ENCODE measurements at places on chromosomes 5 and 9.

GRCh38 chr9:34982361-34982760 is 7.2 kb upstream of the DNAJB5 start:
- no peak for DNase-seq

GRCh38 chr9:104091708-104092107 is 2.4 kb upstream of the SMC2 start:
- DNase-seq: peak; percentile 25

DNA sequence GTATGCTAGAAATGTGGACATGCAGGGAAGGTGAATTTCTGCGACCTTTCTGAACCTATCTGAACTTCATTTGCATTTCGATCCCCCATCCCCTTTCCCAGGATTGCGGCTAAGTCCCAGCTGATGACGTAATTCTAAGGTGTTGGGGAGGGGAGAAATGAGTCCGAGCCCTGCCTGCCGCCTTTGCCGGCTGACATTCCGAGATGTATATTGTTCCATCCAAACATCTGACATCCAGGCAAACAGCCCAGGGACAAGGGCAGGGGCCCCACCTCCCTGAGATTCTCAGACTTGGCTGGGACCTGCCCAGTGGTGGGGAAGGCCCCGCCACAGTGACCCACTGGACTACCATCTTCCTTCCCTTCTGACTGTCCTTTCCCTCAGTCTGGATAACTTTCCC is 494.6 kb downstream of the ENC1 start:
- no peak for DNase-seq

DNA sequence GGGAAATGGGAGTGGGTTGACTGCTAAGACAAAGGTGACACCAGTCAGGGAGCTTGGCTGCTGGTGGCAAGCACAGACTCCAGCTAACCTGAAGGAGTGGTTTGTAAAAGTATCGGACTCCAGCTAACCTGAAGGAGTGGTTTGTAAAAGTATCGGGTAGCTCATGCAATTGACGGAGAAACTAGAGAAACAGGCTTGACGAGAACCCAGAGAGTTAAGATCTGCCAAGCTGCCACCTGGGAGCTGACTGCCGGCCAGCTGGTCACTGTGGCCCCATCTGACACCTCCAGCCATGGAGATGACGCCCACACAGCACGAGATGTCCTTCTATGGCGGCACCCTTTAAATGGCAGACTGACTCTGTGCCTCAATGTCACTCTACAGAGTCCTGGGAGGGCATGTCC is 28.3 kb upstream of the CRB2 start:
- no peak for DNase-seq

- peak; percentile 88 for DNase-seq
Measured at GRCh38 chr9:6080154-6080716, 64.8 kb upstream of the RANBP6 start.

DNA sequence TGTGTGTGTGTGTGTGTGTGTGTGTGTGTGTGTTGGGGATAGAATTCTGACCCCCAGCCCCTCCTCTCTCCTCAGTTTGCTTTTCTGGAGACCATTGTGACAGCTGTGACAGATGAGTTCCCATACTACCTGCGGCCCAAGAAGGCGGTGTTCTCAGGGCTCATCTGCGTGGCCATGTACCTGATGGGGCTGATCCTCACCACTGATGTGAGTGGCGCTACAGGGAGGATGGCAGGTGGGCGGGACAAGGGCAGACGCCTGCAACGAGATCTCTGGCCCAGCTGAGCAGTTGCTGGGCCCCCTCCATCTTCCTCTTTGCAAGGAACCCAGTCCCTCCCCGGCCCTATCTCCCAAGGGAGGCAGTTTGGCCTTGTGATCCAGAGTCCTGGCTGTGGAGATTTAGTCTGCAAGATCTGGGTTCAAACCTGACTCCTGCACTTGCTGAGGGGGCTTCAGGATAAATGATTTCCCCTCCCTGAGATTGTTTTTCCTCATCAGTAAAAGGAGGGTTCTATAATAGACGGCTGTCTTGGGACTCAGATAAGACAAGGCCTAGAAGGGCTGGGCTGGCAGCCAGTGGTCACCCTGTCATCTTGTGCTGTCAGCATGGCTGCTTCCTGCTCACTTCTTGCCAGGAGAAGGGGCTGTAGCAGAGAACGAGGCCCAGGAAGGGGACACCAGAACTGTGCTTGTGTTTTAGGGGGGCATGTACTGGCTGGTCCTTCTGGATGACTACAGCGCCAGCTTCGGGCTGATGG is 14.1 kb downstream of the SLC6A7 start:
- DNase-seq: peak; percentile 60

- DNase-seq: no peak
Measured at GRCh38 chr9:77943057-77943456, 88.6 kb downstream of the GNAQ start.

- DNase-seq: no peak
Measured at GRCh38 chr5:126998895-126999570, 31.3 kb downstream of the MARCHF3 start.

- no peak for DNase-seq
Measured at GRCh38 chr5:133896873-133897272, 71.6 kb downstream of the C5orf15 start.

GRCh38 chr5:9829621-9830020 is 199.5 kb upstream of the TAS2R1 start:
- no peak for DNase-seq

DNA sequence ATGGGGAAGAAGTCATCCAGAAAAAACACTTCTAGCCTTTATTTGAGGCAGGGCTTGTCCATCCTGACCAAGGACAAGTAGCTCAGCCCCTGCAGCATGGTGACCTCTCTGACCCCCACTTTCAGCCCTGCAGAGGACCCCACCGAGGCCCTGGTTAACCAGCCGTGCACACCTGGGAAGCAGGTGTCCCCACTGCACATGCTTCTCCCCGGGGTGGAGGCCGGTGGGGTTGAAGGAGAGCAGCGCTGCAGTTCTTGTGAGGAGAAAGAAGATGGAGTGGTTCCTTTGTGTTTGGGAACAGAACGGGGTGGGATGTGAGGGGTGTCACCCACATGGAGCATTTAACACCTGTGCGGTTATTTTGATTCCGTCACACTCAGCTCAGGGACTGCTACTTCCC is 21.1 kb upstream of the ZBTB34 start:
- no peak for DNase-seq

- DNase-seq: no peak
Measured at GRCh38 chr5:89064736-89065135, 181.8 kb upstream of the MEF2C start.

DNA sequence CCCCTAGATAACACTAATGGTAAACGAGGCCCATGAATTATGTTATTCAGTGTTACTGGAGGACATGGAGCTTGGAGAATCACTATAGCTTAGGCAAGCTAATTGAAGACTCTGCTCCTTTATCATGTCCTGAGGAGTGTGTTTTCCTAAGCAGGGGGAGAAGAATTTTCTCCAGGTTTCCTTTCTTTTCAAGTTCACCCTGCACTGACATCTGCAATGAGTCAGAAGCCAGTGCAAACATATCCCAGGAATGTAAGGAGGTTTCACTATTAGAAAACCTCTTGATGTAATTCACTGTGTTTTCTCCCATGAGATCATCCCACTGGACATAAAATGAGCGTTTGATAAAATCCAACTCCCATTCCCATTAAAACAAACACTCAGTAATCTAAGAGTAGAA is 75.6 kb downstream of the DMRT2 start:
- no peak for DNase-seq

GRCh38 chr9:136985027-136985602 is 2.3 kb downstream of the LCNL1 start:
- DNase-seq: no peak

DNA sequence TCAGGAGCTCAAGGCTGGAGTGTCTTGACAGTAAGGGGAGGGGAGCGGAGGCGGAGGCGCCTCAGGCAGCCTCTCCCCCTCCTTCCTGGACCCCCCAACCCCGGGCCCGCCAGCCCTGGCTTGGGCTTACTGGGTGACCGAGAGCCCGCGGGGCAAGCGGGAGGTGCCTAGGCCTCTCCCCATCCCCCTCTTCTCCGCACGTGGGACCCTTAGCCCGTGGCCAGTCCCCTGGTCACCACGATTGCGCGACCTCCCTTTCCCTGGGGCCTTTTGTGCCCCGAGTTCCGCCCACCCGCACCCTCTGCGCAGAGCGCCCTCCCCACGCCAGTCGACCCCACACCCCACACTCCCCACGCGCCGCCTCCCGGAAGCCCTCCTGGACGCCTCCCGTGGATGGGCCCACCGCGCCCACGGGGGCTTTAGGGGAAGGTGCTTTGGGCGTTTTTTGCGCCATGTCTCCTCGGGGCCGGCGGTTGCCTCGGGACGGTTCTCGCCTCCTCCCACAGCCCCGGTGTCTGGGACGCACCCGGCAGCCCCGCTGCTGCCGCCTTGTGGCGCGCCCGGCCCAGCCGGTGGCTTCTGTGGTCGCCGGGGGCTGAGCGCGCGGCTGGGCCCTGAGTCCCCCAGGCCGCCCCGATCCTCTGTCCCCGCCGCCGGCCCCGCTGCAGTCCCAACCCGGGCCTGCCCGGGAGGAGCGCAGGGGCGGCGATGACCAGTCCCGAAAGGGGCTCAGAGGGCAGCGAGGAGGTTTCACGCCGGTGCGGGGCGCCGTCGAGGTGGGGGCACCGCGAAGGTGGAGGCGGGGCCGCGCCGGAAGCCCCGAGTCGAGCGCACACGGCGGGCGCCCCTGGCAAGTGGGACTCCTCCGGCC is 3.2 kb downstream of the TOR4A start:
- no peak for DNase-seq

- DNase-seq: no peak
Measured at GRCh38 chr5:115549154-115549553, 4.6 kb upstream of the FEM1C start.

- DNase-seq: no peak
Measured at GRCh38 chr5:138372653-138373052, 20.2 kb downstream of the KDM3B start.

DNA sequence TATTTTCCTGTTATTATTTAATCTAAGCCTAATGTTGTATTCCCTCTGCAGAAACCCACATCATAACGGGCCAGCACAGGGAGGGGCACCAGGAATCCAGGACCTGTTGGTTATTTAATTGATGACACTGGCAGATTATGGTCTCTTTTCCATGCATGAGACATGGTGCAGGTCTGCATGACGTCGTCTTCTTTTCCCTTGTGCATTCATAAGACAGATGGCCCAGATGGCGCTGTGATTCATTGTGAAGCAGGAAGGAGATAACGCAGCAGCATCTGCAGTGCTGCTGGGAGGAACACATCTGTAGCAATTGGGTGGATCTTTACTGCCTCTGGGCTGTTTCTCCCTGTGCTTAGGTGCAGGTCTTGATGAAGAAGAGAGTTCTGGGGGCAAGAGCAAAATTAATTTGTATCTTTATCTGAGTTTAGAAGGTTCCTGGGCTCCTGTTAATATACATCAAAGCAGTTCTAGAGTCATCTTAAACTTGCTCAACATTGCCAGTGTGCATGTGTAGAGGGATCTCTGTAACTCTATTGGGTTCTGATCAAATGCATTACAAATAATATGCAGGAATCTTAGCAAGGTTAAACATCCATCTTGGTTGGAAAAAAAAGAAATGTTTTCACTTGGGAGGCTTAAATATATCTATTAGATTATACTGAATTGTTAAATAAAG is 176.1 kb downstream of the PCSK1 start:
- DNase-seq: no peak

DNA sequence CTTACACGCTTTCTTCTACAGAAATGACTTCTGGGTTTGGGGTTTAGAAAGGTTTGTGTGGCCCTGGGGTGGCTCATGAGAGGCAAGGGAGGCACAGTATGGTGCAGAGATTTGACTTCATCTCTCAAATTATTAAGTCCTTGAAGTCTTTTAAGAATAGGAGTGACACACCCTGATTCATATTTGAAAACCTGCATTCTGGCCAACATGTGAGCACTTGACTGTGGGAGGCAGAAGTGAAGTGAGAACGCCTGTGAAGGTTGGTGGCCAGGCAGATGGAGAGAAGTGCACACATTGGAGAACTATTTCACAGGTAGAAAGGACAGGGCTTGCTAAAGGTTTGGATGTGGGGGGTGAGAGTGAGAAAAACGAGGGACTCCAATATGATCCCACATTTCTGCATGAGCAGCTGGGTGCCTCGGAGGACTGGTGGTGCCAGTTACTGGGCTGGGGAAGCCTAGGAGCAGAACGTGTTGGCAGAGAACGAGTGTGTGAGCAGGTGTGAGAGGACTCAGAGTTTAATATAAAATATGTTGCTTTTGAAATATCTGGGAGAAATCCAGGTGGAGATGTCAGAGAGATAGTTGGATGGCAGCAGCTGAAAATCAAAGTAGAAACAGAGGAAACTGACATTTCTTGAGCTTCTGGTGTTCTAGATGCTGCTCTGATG is 240.0 kb upstream of the ADAMTSL1 start:
- DNase-seq: no peak

GRCh38 chr9:27460226-27461023 is 63.7 kb upstream of the IFNK start:
- DNase-seq: no peak

- DNase-seq: no peak
Measured at GRCh38 chr5:169350759-169351240, 49.9 kb upstream of the SLIT3 start.

GRCh38 chr5:54177058-54177457 is 133.3 kb downstream of the ARL15 start:
- DNase-seq: no peak

- DNase-seq: peak; percentile 64
Measured at GRCh38 chr9:99824378-99825171, 2.9 kb downstream of the NR4A3 start.

DNA sequence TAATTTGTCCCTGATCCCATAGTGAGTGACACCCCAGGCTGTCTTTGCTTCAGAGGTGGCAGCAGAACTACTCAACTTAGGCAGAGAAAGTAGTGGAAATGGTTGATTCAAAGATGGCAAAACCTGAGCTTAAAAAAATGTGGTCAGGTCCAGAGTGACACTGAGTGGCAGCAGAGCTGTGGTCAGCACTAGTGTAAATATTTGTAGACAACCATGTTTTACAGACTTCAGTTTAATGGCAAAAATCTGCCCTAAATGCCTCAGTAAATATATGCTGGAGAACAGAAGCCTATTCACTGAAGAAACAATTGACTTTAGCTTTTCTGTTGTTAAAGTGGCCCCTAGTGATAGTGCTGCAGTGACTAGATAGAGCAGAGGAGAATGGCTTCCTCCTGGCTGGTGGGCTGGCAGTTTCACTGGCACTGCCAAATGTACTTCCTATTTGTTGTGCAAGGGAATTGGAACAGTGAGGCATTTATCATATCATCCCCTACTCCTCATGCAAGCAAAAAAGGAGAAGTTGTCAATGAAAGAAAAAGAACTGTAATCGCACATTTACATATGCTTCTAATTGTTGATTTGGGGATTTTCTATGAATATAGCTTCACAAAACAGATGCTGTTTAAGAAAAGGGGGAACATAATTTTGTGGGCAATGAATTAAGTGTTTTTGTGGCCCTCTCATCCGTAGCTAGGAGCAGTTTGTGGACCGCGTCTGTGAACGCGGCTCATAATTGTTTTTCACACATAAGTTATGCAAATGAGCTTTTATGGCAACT is 12.0 kb downstream of the PBX3 start:
- DNase-seq: peak; percentile 28

DNA sequence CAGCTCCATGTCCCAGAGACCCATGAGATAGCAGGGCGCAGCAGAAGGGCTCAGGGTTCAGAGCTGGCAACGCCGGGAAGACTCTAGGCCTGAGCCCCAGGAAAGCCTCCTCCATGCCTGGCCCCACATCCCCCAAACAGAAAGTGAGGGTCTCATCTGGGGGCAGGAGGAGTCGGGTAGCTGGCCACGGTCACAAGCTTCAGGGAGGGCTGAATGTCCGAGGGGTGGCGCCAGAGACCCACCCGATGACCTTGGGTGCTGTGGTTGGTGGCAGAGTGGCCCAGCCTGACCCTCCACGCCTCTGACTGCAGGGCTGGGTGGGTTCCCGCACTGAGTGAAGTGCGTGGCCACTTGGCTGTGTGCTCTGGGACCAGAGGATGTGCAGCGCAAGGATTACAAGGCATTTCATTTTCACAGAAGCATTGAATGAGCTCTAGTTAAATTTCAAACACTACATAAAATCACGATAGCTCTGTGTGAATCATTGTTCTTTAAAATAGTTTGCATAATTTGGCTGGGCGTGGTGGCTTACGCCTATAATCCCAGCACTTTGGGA is 3.0 kb downstream of the C8G start:
- DNase-seq: peak; percentile 71

Measured in testis (tissue), 5 donors.